Activated CD4-positive, alpha-beta T cell treated with anti-CD3 and anti-CD28 coated beads for 24 hours (primary cell): ENCODE measurements at places on chromosomes 16 and 17.

DNA sequence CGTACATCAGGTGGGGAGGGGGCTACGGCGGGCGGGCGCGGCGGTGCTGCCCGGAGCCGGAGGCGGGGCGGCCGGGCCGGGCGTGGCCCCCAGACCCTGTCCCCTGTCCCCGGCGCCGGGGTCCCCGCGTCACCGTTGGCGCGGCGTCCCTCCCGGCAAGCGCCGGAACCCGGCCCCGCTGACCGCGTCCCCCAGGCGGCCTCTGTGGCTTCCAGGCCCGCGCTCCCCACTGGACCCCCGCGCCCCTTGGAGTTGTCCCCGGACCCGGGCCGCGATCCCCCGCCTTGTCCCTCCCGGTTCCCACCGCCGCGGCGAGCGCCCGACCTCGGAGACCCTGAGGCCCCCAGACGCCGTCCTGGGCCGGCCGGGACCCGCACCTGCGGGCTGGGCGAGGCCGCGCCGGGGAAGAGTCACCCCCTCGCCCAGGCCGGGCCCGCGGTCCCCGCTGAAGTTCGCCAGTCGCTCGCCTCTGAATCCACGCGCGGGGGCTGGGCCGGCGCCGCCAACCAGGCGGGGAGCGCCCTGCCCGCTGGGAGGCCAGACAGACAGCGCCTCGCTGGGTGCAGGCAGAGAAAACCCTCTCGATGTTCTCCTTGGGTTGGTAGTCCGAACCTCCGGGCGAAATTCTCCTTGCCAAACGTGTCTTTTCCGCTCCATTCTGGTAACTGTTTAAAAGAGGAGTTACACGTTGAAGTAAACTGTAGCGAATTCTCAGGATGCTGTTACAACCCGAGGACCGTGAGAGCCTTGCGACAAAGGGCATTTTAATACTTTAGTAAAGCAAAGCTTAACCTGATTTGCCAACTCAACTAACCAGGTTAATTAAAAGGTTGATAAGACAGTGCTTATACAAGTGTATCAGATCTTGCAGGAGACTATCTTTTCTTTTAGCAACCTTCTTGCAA lies 761 bp downstream of the GAN start:
- DNase-seq = no peak

DNA sequence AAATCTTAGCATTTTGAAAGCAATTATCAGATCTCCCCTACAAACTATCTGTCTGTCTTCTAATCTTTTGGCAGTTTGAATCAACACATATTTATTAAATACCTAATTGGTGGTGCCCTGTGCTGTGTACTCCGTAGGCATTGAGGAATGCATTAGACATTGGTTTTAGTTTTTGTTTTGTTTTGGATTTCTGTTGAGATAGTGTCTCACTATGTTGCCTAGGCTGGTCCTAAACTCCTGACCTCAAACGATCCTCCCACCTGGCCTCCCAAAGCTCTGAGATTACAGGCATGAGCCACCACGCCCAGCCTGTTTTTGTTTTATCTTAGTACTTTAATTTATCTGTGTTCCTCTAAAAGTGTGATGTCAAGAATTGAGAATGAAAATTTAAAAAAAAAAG lies 124.8 kb upstream of the RBL2 start:
- no peak for DNase-seq

- no peak for DNase-seq
These were observed 136.6 kb upstream of the RPH3AL start for GRCh38 chr17:488993-489757.

DNA sequence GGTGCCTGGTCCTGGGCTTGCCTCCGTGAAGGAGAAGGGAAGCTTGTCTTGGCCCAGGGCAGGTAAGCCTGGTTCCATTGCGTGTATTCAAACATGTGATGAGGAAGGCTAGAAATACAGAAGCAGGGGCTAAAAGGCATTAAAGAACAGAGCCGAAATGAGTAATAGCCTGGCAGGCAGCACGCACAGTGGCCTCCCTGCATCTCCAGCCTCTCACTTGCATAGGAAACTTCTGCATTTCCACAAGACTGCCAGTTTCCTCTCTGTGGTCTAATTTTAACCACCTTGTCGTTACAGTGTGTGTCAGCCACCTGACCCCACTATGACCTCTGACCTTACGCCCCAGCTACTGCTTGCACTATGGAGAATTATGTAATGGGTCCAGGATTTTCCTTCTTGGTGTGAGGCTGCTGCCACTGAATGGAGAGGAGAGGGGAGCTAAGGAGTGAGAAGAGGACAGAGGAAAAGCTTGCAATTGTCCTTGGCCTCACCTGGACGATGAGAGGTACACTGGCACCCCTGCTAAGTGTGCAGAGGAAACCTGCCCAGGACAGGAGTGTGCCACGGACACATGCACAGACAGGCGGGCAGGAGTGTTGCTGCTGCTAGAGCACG lies 32.8 kb downstream of the HIC1 start:
- DNase-seq = peak; percentile 36

- DNase-seq = no peak
These were observed 22.7 kb upstream of the KCNJ12 start for GRCh38 chr17:21353326-21354010.

DNA sequence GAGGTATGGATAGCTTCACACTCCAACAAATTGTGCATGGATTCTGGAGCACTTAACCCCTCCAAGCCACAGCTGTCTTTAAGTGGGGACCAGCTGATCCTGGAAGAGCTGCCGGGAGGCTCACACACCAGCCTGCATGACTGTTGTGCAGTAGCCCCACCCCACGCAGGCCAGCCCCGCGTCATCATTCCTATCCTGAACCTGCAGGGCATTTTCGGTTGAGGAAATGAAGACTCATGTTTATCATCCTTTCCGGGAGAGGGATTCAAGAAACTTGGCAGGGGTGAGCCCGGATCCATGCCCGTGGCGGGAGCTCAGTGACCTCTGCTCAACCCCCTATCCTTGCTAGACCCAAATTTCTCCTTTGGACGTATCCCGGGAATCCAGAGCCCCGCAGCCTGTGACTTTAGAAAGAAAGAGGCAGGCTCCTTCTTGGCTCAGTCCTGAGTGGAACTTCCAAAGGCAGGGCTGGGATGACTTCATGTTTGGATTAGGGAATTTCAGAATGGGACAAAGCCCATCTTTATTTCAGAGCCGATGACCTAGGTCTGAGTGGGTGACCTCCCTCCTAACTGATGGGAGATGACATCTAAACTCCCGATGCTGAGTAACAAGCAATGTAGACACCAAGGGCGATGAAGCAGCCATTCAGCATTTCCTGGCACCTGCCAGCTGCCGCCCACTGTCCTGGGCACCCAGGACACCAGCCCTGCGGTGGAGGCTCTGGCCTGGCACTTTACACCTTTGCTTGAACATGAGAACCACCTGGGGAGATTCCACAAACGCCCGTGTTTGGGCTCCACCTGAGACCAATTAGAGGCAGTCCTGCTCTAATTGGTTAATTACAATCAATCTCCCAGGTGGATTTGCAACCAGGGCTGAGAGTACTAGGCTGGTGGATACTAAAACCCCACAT lies 43.3 kb upstream of the CMIP start:
- DNase-seq = no peak
